Dorsolateral prefrontal cortex (tissue), 122 donors: ENCODE measurements at places on chromosomes 12 and 14.

DNA sequence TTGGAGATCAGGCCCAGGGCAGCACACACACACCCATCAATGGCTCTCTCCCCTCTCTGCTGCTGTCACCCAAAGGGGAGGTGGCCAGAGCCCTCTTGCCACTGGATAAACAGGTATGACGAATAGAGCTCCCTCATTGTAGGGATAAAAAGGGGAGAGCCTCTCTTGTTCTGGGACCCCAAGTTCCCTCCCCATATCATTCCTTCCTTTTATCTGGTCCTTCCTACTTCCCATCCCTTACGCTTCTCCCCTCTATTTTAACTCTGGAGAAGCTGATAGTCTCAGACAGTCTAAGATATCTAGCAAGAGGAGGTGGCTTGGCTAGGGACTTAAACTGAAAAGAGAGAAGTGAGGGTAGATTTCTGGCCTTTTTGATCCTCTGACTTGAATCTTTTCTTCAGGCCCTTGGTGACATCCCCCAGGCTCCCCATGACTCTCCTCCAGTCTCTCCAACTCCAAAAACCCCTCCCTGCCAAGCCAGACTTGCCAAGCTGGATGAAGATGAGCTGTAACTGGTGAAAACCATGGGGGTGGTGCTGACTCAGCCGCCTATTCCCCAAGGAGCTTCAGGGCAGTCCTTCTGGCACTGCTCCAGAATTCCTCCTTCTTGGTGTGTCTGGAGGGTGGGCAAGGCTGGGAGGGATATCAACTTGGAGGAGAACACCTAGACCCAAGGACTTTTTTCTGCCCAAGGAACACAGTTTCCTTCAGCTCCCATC lies 5.3 kb downstream of the ARHGEF25 start:
- DNase-seq, result no peak

DNA sequence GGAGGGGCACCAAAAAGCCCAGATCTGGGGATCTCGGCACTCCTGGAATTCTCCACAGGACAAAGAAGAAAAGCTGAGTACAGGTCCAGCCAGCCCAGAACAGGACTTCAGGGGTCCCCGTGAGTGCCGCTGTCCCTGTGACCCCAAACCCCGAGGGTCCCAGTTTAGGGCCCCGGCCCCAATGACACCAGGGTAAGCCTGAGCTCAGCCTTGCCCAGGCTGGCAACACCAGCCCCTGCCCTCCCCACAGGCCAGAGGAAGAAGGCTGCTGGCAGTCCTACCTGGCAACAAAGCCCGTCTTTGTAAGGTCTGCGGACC lies 1.8 kb downstream of the CDK2AP1 start:
- no peak for DNase-seq

DNA sequence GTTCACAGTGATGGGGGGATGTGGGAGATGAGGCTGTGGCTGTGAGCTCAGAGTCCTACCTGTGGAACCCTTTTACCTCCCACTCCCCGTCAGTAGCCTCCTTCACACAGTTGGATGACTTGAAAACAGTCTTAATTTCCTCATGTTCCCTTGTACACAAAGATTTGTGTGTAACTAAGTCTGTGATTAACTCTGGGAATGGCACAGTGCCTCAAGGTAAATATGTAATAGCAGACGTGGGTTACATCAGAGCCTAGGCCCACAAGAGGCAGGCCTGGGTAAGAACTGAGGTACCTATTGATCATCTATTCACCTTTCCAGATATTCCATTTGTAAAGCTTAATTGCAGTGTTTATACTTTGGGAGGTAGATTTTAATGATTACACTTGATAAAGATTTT lies 5.8 kb upstream of the IGF1 start:
- DNase-seq, result no peak

DNA sequence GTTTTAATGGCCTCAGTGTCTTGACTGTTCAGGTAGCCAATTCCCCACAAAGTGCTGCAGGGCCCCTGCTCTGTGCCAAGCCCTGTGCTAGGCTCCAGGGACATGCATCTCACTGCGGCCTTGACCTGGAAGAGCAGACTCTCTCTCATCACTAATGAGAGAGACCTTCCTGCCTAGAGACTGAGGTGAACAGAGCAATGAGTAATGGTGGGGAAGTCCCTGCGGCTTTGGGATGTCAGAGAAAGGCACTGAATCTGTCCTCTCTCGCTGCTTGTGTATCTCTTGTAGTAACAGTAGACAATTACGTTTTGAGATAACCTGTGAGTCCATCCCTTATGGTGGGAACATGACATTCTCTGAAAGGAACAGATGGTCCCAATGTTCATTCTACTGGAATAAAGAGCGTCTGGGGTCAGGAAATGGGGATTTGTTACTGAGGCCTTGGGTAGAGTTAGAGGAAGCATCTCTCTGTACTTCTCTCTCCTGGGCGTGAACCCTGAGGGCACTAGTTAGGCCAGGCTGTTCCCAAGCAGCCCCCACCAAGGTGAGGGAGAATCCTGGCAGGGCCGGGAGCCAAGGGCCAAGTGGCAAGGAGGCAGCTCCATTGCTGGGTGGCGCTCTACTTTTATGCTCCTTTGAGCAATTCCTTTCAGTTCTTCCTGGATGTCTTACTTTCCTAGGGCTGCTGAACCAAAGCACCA lies 13.5 kb downstream of the NFATC4 start:
- DNase-seq, result no peak

GRCh38 chr12:79327465-79327864 lies 363.3 kb downstream of the PAWR start:
- no peak for DNase-seq

- DNase-seq, result peak; percentile 53
Observed at GRCh38 chr12:30977124-30977523, 50.6 kb downstream of the TSPAN11 start.

GRCh38 chr12:91687052-91688017 lies 458.3 kb downstream of the BTG1 start:
- DNase-seq, result no peak
